ENCODE measurements at places on chromosomes 13 and 19. TPM values are rescaled to one million over a fixed set of nuclear protein-coding genes. Genes with fewer than 3 reads are reported as not detected.

ZNF222 gene
- 5.0 TPM for total RNA-seq

PRR20C gene
- not detected for total RNA-seq

GRK1 gene
- total RNA-seq, result not detected

ZNF729 gene
- not detected for total RNA-seq

ETV2 gene
- not detected for total RNA-seq

AP1M2 gene
- total RNA-seq, result not detected

- DNase-seq, result no peak
These were observed 75.7 kb upstream of the KCTD15 start for GRCh38 chr19:33720691-33721682.

DNA sequence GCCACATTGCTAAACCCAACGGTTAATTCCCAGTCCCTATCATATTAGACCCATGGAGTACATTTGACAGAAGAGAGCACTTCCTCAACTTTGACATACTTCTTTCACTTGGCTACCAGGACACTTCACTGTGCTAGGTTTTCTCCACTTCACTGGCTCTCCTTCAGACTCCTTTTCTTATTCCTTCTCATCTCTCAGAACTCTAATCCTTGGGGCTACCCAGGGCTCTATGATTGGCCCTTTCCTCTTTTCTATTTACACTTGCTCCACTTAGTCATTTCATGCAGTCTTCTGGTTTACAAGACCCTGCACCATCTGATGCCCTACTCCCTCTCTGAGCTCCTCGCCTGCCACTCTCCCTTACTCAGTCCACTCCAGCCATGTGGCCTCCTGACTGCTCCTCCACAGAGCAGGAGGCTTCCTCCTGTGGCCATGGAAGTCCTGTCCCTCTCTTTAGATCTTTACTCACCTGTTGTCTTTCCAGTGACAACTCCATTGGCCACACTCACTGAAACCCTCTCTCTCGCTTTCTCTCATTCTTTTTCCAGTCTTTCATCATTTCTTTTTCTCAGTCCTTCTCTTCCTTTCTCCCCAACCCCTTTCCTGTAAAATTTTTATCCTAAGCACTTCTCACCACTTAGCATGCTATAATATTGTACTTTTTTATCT is 90.4 kb downstream of the TBC1D4 start:
- no peak for DNase-seq

DNA sequence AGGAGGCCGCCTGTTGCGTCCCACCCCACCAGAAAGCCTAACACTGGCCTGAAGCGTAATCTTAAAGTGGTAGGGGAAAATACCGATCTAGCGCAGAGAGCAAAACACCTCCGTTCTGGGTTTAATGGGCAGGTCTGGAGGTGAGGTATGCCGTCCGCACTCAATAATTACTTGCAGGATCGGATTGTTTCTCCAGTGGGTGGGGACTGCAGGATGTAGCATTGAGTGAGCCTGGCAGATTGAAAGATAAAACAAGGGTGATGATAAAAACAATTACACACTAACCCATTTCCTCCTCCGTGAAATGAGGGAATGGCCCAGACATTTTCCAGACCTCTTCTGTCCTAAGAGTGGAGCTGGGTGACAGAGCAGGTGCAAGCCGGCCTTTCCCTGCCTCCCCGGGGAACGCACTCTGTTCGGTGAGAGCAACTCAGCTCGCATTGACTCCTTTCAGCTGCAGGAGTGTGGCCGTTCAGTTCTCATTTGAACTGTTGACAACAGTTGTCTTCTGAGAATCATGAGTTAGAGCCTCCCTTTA is 110.2 kb upstream of the DOCK9 start:
- peak; percentile 69 for DNase-seq

DNA sequence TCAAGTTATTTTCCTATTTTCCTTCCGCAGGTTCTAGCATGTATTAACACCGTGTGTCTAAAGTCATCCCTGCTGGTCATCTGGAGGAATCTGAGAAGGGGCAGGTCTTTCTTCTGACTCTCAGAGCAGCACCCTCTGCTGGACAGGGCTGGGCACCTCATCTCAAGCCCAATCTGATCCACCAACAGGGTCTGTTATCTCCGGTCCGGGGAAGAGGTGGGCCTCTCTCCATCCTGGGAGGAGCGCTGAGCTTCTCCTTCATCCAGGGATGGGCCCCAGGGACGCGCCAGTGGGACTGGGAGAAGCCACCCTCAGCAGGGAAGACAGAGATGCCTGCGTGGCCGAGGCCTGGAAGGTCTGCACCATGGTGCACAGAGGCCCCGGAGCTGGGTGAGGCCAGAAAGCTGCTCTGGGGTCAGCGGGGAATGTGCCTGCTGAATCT is 26.0 kb upstream of the ZNF331 start:
- peak; percentile 33 for DNase-seq

GRCh38 chr19:20928371-20928770 is 5.3 kb downstream of the ZNF85 start:
- DNase-seq, result no peak

GRCh38 chr13:112136095-112136494 is 69.1 kb downstream of the SOX1 start:
- DNase-seq, result no peak

- no peak for DNase-seq
These were observed 213.3 kb downstream of the KATNAL1 start for GRCh38 chr13:30094015-30094414.

GRCh38 chr13:32248801-32249200 is 66.4 kb downstream of the ZAR1L start:
- DNase-seq, result no peak

- no peak for DNase-seq
These were observed 12.8 kb downstream of the KCTD12 start for GRCh38 chr13:76873445-76873844.

GRCh38 chr19:45508861-45509691 is 1.8 kb downstream of the VASP start:
- DNase-seq, result no peak

- DNase-seq, result no peak
These were observed 1.9 kb downstream of the COX6B2 start for GRCh38 chr19:55352549-55353145.

DNA sequence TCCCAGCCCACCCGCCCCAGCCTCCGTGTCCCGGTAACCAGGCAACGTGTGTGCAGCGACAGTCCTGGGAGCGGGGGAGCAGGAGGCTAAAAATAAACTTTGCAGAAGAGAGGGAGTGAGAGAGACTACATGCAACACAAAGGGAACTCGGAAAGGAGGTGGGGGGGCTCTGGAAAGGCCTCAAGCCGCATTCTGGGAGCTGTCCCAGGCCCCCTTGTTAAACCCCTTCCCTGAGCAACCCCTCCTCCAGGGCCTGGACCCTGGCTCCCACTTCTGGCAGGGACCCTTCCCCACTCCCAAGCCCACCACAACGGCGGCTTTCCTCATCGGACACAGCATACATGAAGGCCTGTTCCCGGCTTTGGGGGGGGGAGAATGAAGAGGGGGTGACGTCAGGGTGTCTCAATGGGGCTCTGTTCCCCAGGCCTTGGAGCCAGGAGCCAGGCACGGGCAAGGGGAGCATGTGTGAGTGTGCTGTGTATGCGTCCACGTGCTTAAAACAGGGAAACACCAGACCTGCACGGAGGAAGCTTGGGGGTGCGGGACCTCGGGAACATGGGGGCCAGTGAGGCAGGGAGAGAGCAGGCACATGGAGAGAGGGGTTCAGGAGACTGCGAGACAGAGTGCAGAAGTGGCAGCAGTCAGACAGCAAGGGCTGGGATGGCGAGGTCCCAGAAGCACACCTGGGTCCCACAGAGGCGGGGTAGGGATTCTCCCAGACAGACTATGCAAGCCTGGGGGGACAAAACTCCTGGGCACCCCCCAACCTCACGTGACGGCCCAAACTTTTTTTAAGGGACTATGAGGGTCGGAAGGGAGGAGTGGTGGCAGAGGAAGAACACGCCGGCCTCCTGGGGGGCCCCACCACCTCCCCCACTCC is 2.3 kb downstream of the ERF start:
- DNase-seq, result no peak

All from CD4-positive, CD25-positive, alpha-beta regulatory T cell (primary cell).